Ovary (tissue), 10 donors: ENCODE measurements at places on chromosomes 6 and 20.

GRCh38 chr6:12030993-12031550 lies 19.0 kb downstream of the HIVEP1 start:
- no peak for DNase-seq

DNA sequence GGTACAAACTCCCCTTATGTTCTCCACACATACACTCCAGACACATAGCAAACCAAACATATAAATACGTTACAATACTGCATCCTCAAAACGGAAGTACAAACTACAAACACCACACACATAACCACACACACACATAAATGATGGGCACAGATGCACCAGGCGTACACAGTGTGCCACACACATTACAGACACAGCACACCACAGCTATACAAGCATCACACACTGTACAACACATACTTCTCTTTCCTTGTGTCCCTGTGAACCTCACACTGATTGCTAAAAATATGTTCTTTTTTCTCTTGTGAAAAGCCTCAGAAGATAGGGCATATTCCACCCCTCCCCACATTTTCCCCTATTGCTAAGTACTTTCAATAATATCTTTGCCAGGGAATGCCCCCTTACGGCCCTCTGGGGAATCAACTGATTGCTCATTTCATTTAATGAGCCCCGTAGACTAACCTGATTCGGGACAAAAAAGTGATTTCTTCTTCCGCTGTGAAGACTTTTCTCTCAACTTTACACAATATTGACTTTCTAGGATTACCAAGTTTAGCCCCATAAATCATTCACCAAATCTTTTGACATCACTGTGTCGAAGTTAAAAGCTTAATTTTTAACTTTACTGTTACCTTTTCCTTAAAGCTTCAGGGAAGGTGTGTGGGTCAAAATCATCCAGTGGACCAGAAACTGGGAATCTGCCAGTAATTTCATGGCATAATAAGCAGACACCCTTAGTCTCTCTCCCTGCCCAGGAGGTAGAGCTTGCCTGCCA lies at the start of gene SLC17A1:
Gene SLC17A1 (minus strand): TSS at position 521 of the 775 bp plus-strand sequence. CDS start 1,495 bp downstream, outside the sequence.
- no peak for DNase-seq

GRCh38 chr20:35117196-35117595 lies 24.6 kb upstream of the TRPC4AP start:
- DNase-seq = no peak

- no peak for DNase-seq
Measured at GRCh38 chr6:134757911-134758361, 192.0 kb downstream of the ALDH8A1 start.

DNA sequence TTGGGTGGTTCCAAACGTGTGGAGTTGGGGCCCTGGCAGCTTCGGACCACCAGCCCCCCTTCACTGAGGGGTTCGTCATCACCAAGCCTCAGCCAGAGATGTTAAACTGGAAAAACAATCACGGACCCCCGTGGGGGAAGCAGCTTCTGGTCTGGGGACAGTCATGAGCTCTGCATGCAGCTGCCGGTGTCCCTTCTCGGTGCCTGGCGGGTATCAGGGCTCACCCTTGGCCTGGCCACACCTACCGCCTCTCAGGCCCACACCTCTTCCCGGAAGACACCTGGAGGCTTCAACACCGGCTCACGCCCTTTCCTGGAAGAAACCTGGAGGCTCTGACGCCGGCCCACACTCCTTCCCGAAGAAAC lies 77.8 kb upstream of the BHLHE23 start:
- no peak for DNase-seq

- DNase-seq = no peak
Measured at GRCh38 chr6:164021589-164022250, 607.2 kb downstream of the QKI start.

DNA sequence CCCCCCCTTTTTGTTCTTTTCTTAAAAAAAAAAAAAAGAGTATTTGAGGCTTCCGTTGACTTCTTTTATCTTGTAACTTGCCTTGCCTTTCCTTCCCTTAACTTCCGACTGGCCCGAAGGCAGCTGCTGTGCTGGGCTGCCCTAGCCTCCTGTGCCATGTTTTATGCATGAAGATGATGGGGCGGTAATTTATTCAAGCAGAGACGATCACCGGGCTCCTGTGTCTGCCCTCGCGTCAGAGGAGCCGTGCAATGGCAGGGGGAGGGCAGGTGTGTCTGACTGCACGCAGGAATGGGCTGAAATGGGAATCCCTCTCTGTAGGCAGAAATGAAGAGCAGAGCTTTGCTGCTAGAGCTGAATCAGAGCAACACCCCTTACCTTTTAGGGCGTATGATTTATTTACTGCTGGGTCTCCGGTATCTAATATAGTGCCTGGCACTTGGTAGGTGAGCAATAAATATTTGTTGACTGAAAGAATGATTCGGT lies 106.3 kb upstream of the RIPOR2 start:
- no peak for DNase-seq

DNA sequence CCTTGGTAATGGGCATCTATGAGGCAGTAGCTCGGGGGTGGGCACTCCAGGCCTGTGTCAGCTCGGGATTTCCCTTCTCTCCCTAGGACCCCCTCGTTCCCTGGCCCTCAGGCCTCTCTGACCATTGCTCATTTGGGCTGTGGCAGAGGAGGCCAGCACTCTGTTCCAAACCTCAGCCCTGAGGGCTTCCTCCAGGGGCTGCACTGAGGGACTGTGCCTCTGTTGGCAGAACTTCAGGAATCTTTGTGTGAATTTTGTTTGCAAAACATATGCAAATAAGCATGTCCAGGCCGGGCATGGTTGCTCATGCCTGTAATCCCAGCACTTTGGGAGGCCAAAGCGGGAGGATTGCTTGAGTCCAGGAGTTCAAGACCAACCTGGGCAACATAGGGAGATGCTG lies 11.0 kb downstream of the PACSIN1 start:
- no peak for DNase-seq

DNA sequence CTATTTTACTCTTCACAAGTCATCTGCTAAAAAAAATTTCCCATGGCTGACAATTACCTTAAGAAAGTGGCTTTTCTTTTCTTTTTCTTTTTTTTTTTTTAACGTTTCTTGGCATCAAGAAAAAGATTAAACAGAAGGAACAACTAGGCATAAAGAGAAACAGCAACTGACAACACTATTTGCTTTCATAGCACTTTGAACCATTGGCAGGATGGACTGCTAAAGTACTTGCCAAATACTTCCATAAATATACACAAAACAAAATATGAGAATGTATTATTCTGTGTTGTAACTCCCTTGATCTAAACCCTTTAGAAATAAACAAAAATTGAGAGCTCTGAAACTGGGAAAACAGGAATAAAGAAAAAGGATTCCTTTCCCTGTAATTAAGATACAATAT lies 20.0 kb upstream of the PLN start:
- DNase-seq = no peak

DNA sequence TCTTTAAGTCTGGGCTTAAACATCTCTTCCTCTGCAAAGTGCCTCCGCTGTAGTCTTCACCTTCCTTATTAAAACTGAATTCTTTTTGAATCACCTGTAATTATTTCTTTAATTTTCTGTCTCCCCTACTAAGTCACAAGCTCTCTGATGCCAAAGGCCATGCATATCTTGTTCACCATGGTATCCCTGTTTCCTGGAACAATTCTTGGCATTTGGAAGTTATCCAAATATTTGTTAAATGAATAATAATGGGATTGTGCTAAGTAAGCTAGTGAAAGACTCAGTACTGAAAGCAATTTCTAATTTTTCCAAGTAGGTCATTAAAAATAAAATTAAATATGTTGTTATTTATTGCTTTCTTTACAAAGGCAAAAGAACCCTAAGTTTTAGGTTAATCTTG lies 12.2 kb downstream of the SNAP91 start:
- DNase-seq = no peak

GRCh38 chr20:9021699-9022098 lies 47.2 kb upstream of the PLCB4 start:
- DNase-seq = no peak

GRCh38 chr6:18183766-18184165 lies 28.5 kb downstream of the KDM1B start:
- no peak for DNase-seq

DNA sequence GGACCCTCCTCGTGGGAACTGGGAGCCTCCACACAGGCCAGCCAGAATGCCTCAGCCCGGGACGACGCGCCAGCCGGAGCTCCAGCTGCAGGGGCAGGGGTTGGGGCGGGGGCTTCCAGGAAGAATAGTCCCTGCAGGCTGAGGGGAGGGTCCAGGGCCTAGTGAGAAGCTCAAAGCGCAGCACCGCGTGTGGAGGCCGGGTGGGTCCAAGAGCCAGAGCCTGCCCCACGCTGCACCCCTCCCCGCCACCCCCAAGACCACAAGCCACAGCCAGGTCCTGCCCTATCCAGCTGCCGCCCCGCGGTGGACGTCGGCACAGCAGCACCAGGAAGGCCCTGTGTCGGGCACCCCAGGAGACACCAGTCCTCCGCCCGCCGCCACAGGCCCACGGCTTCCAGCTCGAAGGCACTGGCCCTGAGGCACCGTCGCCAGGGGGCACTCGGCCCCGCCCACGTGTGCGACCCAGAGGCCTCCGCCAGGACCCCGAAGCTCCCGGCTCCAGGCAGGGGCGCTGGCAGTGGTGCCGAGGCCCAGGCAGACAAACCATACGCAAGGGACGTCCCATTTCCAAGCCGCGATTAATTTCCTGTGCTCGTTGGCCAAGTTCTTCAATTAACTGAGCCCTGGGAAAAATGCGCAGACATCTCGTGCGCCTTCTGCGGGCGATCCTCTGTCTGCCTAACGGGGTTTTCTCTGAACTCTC lies 19.5 kb downstream of the KCNQ2 start:
- DNase-seq = no peak

GRCh38 chr6:125363039-125363823 lies 61.5 kb upstream of the HDDC2 start:
- no peak for DNase-seq

DNA sequence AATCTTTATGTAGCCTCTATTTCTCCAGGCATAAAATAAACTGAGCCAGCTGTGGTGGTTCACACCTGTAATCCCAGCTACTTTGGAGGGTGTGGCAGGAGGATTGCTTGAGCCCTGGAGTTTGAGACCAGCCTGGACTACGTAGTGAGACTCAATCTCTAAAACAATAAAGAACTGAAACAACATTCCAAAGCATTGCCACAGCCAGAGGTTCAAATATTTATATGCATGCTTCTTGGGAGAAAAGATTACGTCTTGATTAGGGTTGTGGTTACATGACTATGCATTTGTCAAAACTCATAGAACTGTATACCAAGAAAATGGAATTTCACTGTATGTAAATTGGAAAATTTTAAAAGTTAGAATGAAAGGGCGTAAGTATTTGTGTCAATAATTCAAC lies 27.7 kb upstream of the PAX1 start:
- DNase-seq = no peak

DNA sequence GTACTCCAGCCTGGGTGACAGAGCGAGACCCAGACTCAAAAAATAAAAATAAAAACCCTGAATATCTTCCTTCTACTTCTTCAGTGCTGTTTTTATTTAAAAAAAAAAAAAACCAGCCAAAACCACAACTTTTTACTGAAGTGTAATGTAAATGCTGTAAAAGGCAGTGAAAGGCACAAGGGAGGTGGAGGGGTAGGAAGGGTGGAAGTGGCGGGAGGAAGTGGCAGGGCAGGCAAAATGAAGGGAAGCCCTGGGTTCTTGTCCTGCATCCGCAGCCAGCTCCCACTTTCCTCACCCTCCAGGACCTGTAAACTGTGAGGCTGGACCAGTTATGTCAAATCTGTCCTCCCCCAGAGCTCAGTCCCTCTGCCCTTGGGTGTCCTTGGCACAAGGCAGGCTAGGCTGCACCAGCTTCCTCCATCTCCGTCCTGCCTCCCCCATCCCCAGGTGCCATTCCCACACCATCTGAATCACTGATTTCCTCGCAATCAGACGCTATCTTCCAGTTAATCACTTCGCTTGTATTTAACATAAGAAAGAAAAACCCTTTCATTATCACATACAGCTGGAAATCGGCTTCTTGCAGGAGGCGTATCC lies 13.7 kb upstream of the PANK2 start:
- no peak for DNase-seq

GRCh38 chr6:33000055-33000454 lies 9.3 kb downstream of the HLA-DOA start:
- DNase-seq = no peak

DNA sequence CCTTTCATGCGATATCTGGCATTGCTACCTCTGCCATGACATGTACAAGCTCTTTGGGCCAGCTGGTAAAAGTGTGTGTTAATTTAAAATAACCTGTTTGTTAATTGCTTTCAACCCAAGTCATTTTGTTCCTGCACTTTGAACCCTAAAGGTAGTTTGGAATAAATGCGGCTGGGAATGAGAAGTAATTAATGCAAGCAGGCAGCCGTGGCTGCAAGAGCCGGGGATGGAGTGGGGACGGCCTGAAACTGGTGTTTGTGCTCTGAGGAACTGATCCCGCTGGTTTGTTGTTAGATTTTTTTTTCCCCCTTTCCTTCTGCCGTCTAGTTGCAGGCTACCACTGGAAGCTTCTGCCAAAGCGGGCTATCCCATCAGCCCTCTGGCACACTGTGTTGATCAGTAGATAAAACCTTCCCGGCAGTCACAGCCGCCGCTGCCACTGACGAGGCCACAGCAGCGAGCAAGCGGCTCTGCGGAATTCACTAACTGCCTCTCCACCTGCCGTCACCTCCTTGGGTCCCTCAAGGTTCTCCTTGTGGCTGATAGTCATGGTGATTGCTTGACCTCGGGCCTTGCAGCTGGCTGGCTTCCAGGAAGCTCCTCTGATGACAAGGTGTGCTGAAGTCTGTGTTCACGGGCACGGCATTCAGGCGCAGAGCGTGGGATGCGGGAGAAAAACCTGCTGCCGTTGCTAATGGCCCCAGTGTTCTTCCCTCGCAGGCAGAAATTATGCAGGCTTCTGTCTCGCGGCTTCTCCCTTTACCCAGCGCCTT lies 315.9 kb downstream of the TFAP2A start:
- no peak for DNase-seq

- no peak for DNase-seq
Measured at GRCh38 chr6:130838951-130839350, 11.7 kb downstream of the SMLR1 start.

DNA sequence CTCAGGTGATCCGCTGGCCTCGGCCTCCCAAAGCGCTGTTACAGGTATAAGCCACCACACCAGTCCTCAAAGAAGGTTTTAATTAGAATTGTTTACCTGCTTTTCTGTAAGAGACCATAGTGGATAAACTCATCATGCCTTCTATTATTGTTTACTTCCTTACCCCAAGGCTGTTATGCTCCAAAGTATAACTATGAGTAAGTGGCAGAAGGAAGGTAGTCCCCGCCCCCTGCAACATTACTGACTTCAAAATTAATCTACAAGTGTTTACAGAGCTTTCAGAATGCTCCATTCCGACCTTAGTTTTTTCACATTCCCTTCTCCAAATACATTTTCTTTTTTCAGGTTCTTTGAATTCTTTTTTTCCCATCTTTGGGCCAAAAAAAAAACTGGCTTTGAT lies 480.5 kb upstream of the NOX3 start:
- DNase-seq = no peak

- no peak for DNase-seq
Measured at GRCh38 chr6:26215585-26216358, 128.5 kb downstream of the HFE start.

- no peak for DNase-seq
Measured at GRCh38 chr6:5517796-5518195, 256.5 kb downstream of the FARS2 start.

- no peak for DNase-seq
Measured at GRCh38 chr20:14538433-14538832, 201.0 kb upstream of the FLRT3 start.

GRCh38 chr20:36441416-36441815 lies 99.9 kb upstream of the MYL9 start:
- DNase-seq = no peak

- no peak for DNase-seq
Measured at GRCh38 chr6:34070315-34071135, 75.4 kb downstream of the GRM4 start.

- DNase-seq = peak; percentile 43
Measured at GRCh38 chr6:150377211-150377781, 8.5 kb downstream of the IYD start.
